ENCODE measurements at places on chromosomes 5 and 9. TPM values are rescaled to one million over a fixed set of nuclear protein-coding genes. Genes with fewer than 3 reads are reported as not detected.
A peak's percentile ranks its signal among the peaks of the same experiment; 100 is the strongest.

The SLC45A2 gene
- not detected for total RNA-seq

The DNAH5 gene
- 12.3 TPM for total RNA-seq

DNA sequence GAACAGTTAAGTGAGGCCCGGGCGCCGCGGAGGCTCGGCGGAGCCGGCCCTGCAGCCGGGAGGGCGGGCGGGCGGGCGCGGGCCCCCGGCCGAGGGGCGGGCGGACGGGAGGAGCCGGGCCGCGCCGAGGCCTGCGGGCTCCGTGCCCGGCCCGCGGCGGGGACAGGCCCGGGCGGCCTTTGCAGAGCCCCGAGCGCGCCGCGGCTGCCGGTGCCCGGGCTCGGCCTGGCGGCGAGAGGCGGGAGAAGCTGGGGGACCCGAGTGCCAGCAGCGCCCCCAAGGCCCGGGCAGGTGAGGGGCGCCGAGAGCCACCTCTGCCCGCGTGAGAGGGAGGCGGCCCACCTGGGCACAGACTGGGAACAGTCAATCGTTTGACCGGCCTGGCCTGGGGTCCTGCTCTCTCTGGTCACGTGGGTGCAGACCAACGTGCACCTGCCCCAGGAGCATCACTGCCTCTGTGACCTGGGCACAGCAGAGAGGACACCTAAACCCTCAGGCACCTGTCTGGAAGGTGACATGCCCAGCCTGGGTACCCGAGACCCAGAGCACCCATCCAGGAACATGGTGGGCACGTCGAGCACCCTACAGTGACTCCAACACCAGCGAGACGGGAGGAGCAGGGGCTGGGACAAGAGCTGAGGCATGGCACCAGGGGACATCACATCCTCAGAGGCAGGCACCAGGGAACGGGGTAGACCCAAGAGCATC is 531 bp downstream of the MVB12B start:
- DNase-seq = peak; percentile 32

The FBP1 gene
- not detected for total RNA-seq

- no peak for DNase-seq
Measured at GRCh38 chr5:55502759-55503158, 32.0 kb downstream of the PLPP1 start.

GRCh38 chr9:107269254-107269653 is 13.8 kb upstream of the RAD23B start:
- no peak for DNase-seq

The BHMT gene
- total RNA-seq = not detected

The ANXA2R gene
- total RNA-seq = 2.9 TPM

DNA sequence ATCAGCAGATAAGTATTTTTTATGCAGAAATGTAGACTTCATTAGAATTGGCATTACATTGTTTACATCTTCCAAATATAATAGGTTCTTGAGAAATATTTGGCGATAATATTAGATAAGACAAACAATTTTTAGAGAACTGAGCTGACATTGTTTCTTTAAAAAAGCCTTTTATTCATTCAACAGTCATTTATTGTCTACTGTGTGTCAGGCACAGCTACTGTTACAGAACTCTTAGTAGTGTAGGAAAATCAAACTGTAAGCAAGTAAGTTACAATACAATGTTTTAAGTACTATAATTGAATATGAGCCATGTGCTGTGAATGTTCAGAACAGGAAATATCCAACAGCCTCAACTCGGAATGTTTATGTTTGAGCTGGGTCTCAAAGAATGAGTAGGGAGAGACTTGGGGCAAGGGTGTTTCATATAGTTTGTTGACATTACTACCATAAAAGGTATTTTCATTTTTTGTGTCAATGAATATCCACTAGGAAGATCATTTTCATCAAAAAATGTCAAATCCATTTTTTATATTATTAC is 114.0 kb downstream of the CDC42SE2 start:
- DNase-seq = peak; percentile 48

- DNase-seq = peak; percentile 85
Measured at GRCh38 chr9:85200726-85201404, 531.3 kb downstream of the NTRK2 start.

DNA sequence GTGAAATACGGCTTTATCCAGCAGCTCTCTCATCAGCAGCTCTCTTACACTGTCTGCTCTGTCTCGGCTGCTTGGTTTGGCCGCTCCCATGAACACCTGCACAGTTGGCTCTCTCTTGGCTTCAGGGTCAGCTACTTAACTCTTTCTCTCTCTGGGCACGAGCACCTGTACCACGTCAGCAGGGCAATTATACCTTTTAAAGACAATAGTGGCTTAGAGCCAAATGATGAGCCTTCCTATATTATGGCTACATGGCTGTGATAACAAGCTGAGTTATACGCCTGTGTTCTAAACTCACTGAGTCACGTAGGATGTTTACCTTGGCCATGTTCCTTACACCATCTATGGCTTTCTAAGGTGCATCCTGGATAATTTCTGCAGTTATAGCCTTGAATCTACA is 69.2 kb upstream of the CTNND2 start:
- peak; percentile 53 for DNase-seq

The OBP2B gene
- total RNA-seq = not detected

DNA sequence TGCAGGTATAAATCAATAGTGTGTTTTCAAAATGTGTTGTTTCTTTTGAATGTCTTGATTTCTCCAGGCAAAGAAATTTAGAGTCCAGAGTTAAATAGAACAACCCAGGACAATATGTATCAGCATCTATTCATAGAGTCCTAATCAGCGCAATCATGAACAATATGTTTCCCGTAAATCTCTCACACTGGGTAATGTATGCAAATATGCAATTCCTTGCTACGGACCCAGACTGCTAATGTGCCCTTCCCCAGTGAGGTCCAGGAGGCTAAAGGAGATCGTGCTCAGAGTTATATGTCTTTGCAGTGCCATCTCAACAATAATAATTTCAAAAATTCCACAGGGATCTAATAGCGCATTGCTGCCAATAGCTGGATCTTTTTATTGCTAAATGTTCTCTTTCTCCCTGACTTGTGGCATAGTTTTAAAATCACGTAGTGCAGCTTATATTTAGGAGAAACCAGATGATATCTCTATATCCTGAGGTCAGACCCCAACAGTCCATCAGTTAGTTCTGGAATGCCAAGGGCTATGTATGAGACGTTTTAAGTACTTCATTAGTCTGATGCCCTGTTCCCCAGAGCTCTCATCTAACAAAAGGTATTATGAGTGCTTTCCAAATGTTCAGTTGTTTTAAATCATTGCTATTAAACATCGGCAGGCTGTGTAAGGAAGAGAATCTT is 145.1 kb downstream of the MARCHF11 start:
- no peak for DNase-seq

DNA sequence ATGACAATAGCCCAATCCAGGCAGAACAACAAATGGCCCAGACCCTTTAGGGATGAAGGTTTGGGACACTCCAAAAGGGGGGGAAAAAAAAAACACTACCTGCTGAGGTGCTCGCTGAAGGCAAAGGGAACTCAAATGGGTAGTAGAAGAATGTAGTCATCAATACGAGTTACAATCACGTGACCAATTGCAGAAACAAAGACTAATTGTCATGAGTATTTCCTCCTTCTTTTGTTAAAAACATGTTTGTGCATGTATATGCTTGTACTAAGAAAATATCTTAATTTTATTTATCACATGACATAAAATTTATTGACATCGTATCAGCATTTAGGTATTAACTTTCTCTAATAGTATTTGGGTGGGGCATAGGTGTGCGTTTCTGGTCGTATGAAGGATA is 743.5 kb downstream of the DNAH5 start:
- DNase-seq = no peak

DNA sequence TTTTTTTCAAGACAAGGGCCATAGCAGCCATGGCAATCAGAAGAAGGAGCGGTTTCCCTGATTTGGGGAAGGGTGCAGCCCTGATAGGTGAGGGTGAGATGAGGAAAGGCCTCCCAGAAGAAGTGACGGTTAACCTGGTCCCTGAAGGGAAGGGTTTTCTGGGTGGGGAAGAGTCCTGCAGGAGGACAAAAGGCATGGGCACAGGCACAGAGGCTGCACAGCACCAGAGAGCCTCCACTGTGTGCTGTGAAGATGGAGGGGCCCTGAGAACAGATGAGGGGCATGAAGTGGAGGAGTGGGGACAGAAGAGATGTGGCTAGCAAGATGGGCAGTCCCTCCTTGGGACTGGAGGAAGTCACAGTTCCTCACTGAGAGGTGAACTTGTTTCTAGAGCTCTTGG is 46.3 kb upstream of the CXCL14 start:
- no peak for DNase-seq

- DNase-seq = no peak
Measured at GRCh38 chr5:14388741-14389140, 192.9 kb upstream of the OTULINL start.

DNA sequence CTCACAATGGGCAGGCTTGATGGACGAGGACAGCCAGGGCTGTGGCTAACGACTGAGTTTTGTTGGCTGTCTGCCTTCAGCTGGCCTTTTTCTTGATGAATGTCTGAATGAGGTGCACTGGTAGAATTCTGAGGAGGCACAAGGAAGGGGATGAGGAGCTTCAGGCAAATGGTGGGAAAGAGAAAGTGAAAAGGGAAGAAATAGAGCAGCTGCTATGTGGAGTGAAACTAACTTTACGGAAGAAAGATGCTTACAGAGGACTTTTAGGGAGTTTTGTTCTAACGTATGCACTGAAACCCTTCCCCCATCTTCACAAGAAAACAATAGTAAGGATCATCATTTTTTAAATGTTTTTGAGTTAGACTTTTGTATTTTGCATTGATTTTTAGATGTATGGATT is 45.3 kb downstream of the OR2K2 start:
- no peak for DNase-seq

- DNase-seq = peak; percentile 71
Measured at GRCh38 chr9:100472788-100473275, at the start of gene TMEFF1. Gene TMEFF1 (plus strand): TSS chr9:100473149. CDS start chr9:100473545, 396 bp downstream.

DNA sequence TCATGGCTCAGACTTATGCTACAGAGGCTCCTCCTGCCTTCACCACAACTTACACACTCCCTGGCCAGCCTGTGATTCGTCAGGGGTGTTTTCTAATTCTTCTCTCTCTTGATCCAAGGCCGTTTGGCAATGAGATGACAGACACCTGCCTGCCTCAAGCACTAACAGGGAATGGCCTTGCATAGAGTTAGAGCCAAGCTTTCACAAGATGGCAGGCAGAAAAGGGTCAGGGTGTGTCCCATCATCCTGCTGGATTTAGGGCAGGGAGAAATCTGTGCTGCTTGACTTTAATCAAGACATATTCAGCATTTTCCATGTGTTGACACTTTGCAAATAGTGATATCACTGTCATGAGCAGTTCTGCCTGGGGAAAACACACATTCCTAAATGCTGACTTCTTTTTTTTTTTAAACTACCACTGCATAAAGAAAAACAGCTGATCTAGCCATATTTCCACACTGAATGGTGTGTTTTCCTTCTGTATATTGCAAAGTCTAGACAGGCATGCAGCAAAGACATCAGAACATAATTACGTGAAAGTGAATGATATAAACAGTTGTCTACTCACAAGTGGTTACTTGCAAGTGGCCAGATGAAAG is 95.0 kb upstream of the SLC25A48 start:
- no peak for DNase-seq

GRCh38 chr9:108049026-108049607 is 559.5 kb upstream of the KLF4 start:
- DNase-seq = peak; percentile 91

The GOLM1 gene
- 66.2 TPM for total RNA-seq

DNA sequence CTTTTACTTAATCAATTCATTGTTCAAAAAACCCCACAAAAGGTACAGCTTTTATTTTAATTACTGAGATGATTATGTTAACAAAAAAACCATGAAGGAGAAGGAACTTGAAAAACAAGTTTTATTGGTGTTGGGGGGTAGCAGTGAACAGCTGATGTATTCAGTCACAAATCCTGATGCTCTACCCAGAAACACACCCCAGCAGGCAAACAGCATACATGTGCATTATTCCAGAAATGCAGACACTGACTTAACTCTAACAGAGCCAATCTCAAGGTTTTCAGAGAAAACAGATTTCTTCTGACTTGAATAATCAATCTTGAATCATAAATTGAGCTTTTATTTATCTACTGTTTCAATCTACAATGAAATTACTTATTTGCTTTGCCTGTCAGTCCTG is 175.2 kb downstream of the ZSWIM6 start:
- DNase-seq = no peak

The FOXI1 gene
- not detected for total RNA-seq

DNA sequence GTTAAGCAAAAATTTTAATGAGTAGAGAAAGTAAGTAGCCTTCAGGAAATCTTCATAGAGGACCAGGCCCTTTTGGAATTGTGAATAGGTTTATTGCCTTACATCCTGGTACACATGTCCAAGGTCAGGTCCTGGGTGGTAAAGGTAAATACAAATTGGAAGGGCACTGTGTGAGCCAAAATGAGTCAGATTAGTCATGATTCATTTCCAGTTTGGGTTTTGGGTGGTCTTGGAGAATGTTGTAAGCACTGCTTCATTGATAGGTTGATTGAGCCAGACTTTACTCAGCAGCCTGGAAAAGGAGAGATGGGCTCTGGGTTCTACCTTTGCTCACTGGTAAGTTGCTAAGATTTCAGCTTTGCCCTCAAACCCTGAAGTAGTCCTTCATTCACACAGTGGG is 82.5 kb upstream of the ZNF169 start:
- DNase-seq = peak; percentile 24

The MLANA gene
- not detected for total RNA-seq

The F12 gene
- total RNA-seq = 9.6 TPM

The TXNDC8 gene
- total RNA-seq = not detected

DNA sequence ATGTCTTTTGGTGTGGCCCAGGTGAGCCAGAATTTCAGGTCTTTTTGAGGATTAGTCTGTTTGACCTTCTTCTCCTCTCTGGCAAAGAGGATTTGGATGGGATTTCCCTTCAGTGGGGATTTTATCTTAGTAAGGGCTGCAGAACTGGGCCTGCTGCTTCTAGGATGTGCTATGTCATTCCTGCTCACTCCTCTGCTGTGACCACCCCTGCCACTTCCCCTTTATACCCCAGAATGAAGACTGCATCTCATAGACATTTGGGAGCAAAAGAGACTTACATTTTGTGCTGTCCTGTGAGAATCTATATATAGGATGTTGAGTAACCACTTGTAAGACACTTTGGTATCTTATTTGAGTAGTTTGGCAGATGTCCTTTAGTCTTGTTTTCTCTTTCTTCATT is 76.2 kb downstream of the ARHGAP26 start:
- DNase-seq = no peak

- DNase-seq = no peak
Measured at GRCh38 chr5:80191991-80192398, 63.9 kb downstream of the SERINC5 start.

The TRIO gene
- 112 TPM for total RNA-seq

The PCDHGA5 gene
- 0.23 TPM for total RNA-seq

The COL5A1 gene
- 135 TPM for total RNA-seq

DNA sequence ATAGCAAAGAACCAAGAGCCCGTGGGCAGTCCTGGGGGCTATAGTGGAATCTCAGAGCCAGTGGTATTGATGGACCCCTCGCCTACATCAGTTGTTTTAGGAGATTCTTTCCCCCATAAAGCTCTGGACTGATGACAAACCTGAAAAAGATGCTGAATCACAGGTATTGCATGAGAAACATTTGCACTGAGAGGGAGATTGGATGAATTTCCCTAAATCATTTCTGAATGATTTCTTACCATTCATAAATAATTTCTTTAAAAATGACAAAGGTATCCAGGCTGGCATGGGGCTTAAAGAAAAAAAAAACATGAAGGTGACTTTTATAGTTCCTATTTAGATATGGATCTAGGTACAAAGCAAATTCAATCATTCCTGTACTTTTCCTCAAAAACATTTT is 54.0 kb upstream of the SLIT3 start:
- DNase-seq = peak; percentile 39

The INVS gene
- 18.2 TPM for total RNA-seq

- no peak for DNase-seq
Measured at GRCh38 chr9:81073821-81074220, 615.5 kb downstream of the TLE1 start.

- no peak for DNase-seq
Measured at GRCh38 chr9:30280229-30280900, 2104.1 kb upstream of the ACO1 start.

GRCh38 chr9:98107926-98108325 is 11.1 kb downstream of the TRIM14 start:
- no peak for DNase-seq
